ENCODE measurements at places on chromosomes 4 and X.
A peak's percentile ranks its signal among the peaks of the same experiment; 100 is the strongest.

DNA sequence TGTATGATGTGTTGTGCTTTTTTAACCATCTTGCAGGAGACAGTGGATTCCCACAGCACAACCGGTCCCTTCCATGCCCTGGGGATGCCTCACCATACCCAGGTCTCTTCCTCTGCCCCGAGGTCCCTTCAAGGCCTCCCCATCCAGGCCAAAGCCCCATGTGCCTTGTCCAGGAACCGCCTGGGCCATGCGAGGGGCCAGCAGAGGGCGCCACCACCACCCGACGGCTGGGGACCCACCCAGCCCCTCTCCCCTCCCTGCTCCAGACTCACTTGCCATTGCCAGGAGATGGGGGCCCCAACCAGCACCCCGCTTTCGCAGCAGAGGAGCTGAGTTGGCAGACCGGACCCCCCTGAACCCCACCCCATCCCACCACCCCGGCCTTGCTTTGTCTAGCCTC is 485.5 kb downstream of the TRAM1L1 start:
- no peak for DNase-seq

- DNase-seq, result no peak
Measured at GRCh38 chr4:8195841-8196458, 3.1 kb upstream of the SH3TC1 start.

DNA sequence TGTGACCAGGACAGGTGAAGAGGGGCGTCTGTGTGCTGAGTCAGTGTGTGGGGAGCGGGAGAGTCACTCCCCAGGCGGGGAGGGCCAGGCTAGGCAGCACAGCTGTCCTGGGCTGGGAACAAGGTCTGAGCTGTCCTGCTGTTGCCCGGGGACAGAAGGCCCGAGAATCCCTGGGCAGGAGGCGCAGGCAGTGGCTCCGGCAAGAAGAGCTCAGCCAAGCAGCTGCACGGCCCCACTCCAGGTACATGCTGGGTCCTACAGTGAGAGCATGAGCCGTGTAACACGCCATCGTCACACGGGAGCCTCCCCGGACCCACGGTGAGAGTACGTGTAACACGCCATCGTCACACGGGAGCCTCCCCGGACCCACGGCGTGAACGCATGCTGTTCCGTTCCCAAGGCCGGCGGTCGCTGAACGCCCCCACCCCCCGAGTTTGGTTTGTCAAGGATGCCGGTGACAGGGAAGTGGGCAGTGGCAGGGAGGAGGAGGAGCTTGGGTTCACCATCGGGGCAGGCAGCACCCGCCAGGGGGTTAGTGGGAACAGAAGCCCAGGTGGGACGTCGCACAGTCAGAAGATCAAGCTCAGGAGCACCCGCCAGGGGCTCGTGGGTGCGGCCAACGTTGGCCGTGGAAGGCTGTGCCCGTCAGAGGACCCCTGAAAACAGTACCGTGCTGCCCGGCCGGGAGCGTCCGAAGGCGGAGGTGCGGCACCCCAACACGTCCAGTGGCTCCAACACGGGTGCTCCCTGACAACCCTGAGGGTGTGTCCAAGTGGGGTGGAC is 15.6 kb downstream of the PPP2R3B start:
- no peak for DNase-seq

GRCh38 chrX:129663171-129663570 is 8.4 kb upstream of the APLN start:
- no peak for DNase-seq

DNA sequence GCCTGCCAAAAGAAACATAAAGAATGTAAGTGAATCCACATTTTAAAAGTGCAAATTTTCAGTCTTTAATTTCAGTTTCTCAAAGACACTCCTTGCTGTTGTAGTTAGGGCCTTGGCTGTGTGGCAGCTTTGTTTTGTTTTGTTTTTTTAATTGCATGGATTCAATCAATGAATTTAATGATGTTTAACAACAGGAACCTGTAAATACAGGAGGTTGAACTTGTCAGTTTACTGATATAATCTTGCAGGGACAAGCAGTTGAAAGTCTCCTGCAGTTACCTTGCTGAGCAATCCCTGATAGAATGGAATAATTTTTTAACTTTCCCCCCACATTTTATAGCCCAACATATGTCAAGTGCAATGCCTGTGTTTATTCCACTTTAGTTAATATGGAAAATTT is 528.3 kb upstream of the PCDH7 start:
- DNase-seq, result no peak

DNA sequence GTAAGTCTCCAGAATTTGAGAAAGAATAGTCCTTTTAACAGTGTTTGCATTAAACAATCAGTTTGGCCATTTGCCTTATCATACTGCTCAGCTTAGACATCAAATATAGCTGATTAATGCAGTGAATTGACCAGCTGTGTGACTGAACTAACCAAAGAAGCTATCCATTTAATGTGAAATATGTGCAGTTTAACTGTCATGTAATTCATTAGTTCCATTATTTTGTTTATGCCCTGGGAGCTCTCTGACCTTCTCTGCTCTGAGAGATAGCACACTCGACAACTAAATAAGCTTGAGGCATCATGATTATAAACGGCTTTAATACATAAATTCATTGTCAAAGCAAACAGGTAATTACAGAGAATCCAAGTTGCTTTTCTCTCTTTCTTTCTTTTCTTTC is 324.3 kb upstream of the PCDH7 start:
- DNase-seq, result no peak

DNA sequence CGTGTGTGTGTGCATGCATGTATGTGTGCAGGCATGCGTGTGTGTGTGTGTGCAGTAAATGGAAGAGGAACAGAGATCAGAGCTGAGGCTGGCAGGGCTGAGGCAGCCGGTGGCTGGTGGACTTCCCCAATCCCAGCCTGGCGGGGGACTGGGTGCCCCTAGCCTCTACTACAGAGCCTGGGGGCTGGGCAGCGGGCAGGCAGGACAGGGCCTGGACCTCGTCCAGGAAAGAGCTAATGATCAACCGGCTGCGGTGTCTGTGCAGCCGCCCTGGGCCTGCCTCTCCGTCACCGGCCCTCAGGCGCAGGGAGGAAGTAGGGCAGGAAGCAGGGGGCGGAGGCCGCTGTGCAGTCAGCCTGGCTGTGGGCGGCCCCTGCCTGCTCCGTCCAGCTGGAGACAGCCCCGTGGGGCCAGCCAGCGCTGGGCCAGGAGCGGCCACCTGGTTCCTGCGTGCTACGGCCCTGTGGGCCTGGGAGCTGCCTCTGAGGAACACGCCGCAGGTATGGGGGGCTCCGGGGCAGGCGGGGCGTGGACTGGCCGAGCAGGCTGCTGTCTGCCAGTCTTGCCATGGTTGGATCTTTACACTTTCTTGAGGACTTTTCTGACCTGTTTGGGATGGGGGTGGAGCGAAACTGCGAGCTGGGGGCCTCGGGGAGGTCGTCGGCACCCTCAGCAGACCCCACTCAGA is at the start of gene SH3TC1:
TSS of gene SH3TC1 (plus strand) at position 385 of the 688 bp plus-strand sequence. CDS start 5,905 bp downstream, outside the sequence.
- DNase-seq, result peak; percentile 47

DNA sequence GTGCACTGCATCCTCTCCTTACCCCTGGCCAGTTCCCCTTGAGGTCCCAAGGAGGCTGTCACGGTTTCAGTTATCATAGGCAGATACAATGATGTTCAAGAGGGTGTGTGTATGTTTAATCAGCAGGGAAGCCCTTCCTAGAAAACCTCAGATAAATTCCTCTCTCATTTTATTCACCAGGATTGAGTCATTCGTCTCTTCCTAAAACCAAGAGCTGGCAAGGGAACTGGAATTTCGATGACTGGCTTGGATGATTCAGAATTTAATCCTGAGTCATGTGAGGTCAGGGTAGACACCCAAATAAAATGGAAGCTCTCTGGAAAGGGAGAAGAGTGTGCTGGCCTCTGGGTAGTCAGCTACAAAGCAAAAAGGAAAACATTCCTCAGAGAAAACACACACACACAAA is 106.2 kb upstream of the RAPGEF2 start:
- DNase-seq, result no peak

DNA sequence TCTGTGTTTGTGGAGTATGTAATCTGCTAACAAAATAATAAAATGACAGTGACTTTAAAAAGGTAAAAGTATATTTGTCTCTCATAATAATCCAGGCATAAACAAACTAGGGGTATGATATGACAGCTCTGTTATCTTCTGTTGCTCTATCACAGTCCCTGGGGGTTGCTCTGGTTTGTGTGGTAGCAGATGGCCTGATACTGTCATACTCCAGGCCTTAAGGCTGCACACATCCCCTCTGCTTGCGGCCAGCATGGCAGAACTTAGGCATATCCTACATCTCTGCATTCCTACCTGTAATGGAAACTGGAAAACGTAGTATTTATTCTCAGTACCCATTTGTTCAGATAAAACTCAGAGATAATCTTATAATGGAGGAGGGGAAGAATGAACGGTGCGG is 117.9 kb upstream of the HAND2 start:
- DNase-seq, result no peak

DNA sequence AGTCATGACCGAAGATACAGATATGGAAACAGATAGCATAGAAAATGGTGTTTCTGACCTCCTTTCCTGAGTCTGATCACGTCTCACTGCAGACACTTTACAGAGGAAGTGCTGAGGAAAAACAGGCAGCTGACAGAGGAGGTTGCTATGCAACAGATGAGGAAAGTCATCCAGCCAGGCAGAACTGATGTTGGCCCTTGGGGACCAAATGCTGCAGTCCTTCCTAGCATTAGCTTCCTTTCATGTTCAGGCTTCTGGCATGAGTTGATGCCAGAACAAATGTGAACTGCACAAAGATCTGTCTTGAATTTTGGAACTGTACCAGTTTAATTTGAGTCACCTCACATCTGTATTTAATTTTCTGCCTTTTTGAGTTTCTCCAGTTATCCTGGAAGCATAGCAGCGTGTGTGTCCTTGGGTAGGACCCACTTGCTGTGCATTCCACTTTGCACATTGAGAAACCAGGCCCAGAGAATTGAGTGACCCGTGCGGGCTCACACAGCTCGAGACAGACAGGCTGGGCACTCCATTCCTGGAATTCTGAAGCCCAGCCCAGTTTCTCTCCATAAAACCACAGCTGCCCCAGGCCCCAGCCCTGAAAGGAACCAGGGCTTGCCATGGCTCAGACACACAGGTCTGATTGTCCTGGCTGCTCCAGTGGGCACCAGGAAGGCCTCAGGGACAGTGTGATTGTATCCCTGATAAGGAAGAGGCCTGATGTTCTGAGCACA is 1.4 kb upstream of the MAGED1 start:
- DNase-seq, result no peak

GRCh38 chrX:150506486-150506885 is 61.9 kb upstream of the MTM1 start:
- no peak for DNase-seq

GRCh38 chr4:140052050-140052449 is 101.9 kb downstream of the MAML3 start:
- DNase-seq, result no peak

GRCh38 chr4:67087897-67088296 is 457.4 kb downstream of the CENPC start:
- no peak for DNase-seq

DNA sequence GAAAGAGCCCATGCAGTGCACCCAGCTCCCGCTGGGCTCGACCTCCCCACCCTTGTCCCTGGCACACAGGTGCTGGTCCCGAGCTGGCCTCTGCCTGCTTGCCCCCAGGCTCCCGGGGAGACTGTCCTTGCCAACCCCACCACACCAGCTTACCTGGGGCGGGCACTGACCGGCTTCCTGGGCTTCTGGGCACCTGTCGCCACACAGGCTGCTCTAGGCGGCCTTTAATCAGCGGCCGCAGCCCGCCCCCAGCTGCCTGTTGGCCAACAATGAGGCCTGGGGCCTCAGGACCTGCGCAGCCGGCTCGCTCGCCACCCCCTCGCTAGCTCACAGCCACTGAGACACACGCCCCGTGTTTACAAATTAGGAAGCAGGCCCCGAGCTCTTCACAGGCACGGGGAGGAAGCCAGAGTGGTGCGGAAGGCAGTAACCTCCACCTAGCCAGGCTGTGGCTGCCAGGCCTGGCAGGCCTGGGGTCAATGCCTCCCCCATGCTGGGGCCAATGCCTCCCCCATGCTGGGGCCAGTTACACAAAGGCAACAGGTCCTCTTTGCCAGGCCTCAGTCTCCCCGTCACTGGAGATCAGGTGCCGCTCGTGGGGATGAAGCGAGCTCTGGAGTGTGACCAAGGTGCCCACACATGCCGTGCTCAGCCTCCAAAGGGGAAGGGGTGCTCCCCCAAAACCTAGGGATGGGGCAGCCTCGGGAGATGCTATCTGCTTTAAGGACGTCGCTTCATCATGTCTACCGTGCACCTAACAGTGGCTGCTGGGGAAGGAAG is at the start of gene TREX2:
TSS of gene TREX2 (minus strand) at position 201 of the 780 bp plus-strand sequence. CDS start 626 bp downstream, outside the sequence.
- no peak for DNase-seq

DNA sequence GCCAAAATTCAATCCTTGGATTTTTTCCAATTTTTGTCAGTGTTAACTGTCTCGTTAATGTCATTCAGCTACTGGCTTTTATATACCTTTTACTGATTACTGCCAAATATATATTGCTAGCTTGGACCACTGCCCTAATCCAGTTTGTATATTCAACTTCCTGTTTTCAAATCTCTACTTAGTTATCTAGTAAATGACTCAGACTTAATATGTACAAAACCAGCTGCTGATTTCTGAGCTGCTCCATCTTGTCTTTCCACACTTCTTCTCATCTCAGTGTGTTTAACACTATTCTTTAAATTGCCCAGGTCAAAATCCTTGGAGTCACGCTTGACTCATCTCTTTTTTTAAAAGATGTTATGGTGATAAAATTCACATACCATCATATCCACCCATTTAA is 1196.7 kb downstream of the RAPGEF2 start:
- no peak for DNase-seq

DNA sequence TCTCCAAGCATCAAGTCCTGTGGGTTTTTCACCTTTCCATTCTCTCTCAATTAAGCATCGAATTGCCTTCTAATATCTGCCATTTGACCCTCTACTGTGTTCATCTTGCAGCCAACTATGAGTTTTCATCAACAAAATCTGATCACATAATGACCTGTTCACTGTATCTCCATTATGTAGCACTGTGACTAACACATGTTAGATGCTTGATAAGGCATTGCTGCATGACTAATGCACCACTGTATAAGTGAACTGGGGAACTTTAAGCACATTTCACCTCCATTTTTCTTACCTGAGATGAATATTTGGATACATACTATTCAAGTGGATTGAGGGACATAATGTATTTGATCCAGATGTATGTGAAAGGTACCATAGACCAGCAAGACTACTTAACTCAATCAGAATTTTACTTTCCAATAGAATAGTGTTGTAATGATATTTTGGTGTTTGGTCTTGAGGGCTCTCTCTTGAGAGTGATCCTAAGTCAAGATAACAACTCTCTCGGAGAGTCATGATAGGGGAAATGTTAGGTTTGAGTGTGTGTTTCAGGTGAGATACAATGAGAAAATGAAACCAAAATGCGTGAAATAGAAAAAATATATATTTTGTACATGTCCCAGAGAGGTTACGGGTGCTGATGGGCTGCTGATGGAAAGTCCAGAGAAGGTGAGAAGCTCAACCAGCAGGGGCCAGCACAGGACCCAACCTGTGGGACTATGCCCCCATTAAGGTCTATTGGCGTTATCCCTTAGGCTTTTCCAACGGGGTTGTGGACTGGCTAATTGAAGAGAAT is 60.2 kb upstream of the HS3ST1 start:
- DNase-seq, result no peak

DNA sequence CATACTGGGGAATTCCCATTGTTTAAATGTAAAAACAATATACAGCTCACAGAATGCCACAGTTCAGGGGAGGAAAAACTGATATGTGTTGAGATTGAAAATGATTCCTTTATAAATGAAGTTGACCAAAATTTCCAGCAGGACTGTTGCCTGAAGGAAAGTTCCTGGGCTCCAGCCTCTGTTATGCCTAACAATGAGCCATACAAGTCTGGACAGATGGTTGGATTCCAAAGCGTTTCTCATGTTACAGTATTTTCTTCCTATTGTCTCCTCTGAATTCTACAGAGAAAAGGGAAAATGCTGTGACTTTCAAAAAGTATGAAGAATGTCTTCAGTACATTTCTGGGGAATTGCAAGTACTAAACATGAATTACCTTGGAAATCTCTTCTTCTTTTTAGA is 73.3 kb downstream of the ALPK1 start:
- no peak for DNase-seq

Data from caudate nucleus (tissue), 63 donors.